ENCODE measurements at places on chromosomes 3 and 15. TPM values are rescaled to one million over a fixed set of nuclear protein-coding genes. Genes with fewer than 3 reads are reported as not detected.

PROS1 gene
- polyA plus RNA-seq, result 30.3 TPM

SLC25A38 gene
- 15.7 TPM for polyA plus RNA-seq

ELL3 gene
- 3.7 TPM for polyA plus RNA-seq

SORD gene
- polyA plus RNA-seq, result 6.0 TPM

GRCh38 chr3:143236226-143236964 is 116.8 kb downstream of the CHST2 start:
- no peak for DNase-seq

DNA sequence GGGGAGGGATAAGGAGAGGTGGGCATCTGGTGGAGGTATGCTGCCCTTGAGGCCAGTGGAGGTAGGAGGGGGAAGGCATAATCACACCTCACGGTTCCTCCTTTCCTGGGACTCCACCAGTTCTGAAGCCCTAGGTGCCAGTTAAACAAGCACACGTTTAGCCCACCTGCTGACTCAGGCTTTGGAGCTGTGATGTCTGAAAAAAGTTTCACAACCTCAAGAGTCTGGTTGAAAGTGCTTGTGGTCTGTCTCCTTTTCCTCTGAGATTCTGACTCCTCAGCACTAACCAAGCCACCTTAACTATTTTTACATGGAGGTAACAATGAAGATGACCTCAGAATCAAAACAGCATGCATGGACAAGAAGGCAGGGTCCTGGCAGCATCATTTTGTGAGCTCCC is 23.0 kb downstream of the HPS3 start:
- DNase-seq, result no peak

GRCh38 chr3:169133178-169134161 is 530.0 kb downstream of the MECOM start:
- no peak for DNase-seq

DNA sequence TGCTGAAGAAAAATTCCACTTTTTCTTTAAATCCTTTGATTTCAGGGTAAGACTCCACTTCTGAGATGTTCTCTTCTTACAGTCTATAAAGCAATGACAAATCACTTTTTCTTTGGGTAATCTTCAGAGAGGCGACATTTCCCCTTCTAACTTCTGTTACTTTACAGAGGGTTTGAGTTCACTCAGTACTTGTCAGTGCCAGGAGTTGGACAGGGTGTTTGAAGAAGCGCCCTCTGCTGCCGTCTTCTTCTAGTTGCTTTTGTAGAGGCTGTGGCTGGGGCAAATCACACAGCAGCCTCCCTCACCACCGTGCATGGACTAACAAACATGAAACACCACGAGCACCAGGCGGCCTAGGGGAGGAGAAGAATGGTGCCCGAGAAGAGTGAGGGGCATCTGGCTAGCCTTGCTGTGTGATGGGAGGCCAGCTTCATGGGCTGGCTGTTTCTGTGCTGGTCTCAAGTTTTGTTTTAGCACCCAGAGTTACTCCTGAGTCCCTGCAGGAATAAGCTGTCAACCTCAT is at the start of gene CD80:
TSS of gene CD80 (minus strand) at position 174 of the 523 bp plus-strand sequence. CDS start 1,886 bp downstream, outside the sequence.
- DNase-seq, result no peak

DNA sequence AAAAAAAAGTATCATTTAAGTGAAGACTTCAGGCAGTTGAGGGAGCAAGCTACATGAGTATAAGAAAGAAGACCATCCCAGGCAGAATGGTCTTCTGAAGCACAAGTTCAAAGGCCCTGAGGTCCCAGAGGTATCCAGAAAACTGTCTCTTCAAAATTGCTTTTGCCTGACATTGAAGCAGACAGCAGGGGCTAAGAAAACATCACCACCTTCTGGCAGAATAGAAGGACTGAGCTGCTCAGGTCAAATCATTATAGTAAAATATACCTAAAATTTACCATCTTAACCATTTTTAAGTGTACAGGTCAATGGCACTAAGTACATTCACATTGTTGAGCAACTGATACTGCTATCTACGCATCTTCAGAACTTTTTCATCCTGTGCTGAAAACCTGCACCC is 16.4 kb downstream of the GPR160 start:
- no peak for DNase-seq

DNA sequence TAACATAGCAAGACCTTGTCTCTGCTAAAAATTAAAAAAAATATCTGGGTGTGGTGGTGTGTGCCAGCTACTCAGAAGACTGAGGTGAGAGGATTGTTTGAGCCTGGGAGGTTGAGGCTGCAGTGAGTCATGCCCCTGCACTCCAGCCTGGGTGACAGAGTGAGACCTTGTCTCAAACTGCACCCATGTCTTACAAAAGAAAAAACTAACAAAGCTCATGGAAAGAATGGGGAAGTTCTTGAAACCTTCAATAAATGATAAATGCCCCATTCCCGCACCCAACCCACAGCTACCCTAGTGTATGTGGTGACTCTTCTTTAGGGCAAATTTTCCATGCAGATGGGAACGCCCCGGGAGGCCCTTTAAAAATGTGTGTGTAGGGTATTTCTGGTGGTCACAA is 28.3 kb downstream of the RPLP1 start:
- DNase-seq, result no peak

GRCh38 chr3:26535151-26535550 is 87.4 kb upstream of the LRRC3B start:
- no peak for DNase-seq

DNA sequence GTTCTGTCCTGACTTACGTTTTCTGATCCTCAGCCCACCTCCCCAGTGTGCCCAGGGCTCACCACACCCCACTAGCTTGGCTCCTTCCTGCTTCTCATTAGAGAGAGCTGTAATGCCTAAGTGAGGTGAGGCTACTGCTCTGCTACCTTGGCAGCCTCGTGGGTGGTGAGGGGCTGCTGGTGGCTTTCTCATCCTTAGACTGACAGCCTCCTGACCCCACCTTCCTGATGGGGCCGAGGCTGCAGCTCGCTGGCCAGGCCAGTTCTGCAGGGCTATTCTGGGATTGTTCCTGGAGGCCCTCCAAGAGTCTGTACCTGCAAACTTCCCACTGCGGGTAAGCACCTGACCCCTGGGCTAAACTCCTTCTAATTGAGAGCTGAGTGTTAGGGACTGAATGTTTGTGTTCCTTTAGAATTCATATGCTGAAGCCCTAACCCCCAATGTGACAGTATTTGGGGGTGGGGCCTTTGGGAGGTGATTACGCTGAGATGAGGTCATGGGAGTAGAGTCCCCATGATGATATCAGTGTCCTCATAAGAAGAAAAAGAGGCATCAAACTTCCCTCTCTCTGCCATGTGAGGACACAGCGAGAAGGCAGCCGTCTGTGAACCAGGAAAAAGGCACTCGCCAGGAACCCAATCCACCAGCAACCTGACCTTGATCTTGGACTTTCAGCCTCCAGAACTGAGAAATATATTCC is 38.1 kb upstream of the IQSEC1 start:
- no peak for DNase-seq

DNA sequence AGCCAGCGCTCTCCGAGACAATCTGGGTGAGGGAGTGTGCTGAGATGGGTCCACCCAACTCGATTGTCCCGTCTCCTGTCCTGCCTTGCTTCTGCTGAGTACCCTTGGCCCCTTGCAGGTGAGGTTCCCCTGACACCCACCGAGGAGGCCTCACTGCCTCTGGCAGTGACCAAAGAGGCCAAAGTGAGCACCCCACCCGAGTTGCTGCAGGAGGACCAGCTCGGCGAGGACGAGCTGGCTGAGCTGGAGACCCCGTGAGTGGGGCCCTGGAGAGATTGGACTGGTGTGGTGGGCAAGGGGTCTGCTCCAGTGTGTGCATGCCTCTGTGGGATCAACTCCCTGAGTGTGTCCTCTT is 23.6 kb downstream of the NBEAL2 start:
- DNase-seq, result no peak

DNA sequence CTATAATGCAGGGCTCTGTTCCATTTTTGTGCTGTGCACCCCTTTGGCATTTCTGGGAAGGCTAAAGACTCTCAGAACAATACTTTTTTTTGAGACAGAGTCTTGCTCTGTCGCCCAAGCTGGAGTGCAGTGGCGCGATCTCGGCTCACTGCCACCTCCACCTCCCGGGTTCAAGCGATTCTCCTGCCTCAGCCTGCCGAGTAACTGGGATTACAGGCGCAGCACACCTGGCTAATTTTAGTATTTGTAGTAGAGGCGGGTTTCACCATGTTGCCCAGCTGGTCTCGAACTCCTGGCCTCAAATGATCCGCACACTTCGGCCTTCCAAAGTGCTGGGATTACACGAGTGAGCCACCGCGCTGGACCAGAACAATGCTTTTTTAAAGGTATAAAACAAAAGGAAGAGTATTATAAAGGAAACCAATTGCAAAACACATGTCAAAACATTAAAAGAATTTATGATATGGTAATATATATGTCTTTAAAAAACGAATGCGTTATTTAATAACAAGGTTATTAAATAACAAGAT is 999 bp downstream of the SQOR start:
- DNase-seq, result no peak

Data from muscle of back (tissue), 13 donors.